ENCODE measurements at places on chromosomes 1 and 21.

GRCh38 chr1:85273397-85273796, 3.0 kb downstream of the BCL10 start:
- no peak for DNase-seq

DNA sequence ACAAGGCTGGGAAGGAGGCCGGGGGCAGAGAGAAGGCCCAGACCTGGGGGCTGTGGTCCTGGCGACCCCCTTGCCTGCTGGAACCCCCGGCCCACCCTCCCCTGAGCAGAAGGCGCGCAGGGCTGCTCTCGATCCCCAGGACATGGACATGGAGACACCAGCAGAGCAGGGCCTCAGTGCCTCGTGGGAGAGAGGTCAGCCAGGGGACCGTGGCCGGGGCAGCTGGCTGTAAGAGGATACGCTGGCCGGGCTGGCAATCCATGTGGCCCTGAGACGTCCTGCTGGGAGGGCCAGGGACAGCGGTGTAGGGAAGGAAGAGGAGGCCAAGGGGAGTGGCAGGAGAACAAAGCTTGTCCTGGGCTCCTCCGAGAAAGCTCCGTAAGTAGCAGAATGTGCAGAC, 132.2 kb downstream of the CASZ1 start:
- no peak for DNase-seq

GRCh38 chr1:43565600-43566360, 35.1 kb downstream of the PTPRF start:
- DNase-seq: no peak

DNA sequence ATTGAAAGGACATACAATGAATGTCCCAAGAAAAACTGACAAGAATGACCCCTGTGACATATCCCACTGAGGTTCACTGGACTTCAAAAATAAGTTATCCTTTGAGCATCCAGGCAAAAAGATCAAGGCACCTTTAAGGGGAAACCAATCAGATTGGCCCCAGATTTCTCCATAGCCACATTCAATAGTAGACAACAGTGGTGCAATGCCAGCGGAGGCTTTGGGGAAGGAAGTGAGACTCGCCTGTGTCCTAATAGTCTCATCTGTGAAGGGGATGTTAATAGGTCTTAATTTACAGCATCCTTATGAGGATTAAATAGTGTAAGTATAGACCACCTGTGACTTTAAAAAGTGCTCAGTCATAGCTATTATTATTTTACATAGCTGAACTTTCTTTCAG, 21.5 kb downstream of the RPL5 start:
- no peak for DNase-seq

All from stimulated activated CD4-positive, alpha-beta T cell treated with anti-CD3 and anti-CD28 coated beads, Interleukin-1b, Interleukin-23, amount 100 ng/mL, for 1 hour (primary cell).